ENCODE measurements at places on chromosomes 16 and 17.
A peak's percentile ranks its signal among the peaks of the same experiment; 100 is the strongest.

GRCh38 chr16:13733561-13733960 is 186.4 kb upstream of the ERCC4 start:
- no peak for DNase-seq

DNA sequence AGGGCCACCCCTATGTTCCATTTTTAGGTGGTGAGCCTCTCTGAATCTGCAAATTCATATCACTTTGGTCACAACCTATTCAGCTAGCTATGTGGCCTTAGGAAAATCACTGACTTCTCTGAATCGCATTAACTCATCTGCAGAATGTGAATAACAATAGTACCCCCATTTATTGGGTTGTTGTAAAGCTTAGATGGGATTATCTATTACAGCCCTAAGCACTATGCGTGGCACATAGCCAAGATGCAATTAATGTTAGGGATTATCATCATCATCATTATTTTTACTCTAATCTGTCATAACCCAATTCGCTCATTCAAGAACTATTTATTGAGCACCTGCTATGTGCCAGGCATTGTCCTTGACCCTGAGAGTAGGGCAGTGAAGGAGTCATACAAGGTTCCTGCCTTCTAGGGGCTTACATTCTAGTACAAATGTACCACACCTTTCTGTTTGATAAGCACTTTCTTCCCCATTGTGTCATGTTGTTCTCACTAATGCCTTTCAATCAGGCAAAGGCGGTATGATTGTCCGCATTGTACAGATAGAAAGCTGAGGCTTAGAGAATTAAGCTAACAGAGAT is 38.5 kb downstream of the CHD9 start:
- no peak for DNase-seq

DNA sequence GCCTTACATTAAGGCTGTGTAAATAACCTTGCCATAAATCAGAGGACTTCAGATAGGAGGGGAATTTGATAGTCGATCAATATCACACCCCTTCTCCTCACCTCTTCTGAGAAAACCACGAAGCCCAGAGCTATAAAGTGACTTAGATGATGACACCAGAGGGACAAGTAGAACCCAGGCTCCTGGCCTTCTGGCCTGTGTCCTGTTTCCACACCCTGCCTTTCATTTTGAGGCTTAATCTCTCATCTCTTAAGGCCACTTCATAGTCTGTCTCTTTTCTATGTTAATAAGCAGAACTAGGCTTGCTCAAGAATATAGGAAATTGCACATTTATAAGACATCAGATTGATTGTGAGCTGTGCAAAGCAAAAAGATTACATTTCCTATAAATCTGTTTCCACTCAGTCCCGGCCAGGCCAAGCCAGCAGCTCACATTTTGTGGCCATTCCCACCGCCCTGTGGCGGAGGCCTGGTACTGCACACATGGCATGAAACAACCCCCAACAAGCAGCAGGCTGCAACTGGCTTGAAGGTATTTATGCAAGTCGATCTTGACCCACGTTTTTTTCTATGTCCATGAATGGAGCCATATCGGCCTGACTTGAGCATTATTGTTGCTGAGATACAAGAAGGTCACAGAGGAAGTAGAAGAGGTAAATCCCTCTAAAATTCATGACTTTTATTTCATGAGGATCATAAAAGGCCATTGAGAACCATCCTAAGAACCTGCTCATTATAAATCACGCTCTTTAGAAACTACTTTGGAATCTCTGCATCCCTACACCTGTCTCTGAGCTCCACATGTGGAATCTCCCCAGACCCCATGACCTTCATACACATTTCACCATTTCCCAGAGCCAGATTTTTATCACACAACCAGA is 93.7 kb downstream of the PMP22 start:
- DNase-seq: peak; percentile 71

- no peak for DNase-seq
Observed at GRCh38 chr17:2690165-2691068, 21.1 kb downstream of the CLUH start.

- DNase-seq: peak; percentile 14
Observed at GRCh38 chr16:53864819-53865493, 161.0 kb downstream of the FTO start.

DNA sequence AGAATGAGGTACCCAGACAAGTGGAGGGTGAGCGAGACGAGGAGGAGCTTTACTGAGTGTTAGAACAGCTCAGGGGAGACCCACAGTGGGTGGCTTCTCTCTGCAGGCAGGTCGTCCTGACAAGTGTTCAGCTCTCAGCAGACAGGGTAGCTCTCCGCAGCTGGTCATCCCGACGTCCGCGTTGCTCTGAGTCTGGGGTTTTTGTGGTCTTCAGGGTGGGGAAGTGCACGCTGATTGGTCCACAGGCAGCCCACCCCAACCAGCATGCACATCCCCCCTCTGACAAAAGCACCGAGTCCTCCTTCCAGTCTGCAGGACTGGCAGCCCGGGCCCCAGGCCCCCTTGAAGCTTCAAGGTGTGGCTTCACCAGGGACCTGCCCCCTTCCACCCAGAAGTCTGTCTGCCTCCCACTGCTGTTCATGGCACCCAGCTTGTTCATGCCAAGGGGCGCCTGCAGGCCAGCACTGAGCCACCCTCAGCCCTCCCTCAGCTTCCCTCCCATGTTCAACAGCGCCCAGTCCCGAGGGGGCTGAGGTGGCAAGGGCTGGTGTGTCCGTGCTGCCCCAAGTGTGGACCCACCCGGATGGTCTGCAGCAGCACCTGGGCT is 19.9 kb upstream of the WDR45B start:
- no peak for DNase-seq

- peak; percentile 42 for DNase-seq
Observed at GRCh38 chr16:77873066-77873465, 84.7 kb downstream of the VAT1L start.

DNA sequence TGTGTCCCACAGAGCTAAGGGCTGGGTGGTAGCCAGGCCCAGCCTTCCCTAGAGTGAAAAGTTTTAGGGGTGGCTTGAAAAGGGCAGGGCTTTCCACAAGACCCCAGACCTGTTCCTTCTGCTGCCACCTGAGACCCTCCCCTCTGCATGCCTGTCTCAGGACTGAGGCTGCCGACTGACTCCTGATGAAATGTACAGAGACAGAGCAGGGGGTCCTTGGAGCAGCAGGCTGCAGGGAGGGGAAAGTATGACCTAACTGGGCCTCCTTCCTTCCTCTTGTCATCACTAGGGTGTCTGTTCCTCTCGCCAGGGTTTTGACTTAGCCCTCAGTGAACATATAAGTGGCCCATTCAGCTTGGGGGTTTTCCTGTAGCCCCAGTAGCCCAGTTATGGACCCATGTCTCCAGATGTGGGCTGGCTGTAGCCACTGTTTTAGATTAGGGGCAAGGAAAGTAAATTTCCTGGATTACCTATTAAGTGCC is 14.9 kb upstream of the NFATC3 start:
- no peak for DNase-seq

- DNase-seq: peak; percentile 63
Observed at GRCh38 chr16:66408163-66409048, 18.7 kb upstream of the BEAN1 start.

- DNase-seq: no peak
Observed at GRCh38 chr16:86978445-86979030, 338.7 kb downstream of the C16orf95 start.

GRCh38 chr17:68057531-68057952 is 22.0 kb downstream of the KPNA2 start:
- peak; percentile 65 for DNase-seq

DNA sequence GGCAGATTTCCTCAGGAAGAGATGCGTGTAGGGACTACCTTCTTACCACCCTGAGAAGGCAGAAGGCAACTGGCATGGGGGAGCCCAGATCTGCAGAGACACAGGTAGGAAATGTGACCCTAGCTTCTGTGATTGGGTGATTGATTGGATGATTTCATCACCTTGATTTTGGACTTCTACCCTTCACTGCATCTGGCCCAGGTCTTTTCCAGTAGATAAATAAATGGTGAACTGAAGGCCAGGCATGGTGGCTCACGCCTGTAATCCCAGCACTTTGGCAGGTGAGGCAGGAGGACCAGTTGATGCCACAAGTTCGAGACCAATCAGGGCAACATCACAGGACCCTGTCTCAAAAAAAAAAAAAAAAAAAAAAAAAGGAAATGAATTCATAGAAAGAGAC is 14.7 kb upstream of the SMURF2 start:
- DNase-seq: no peak

DNA sequence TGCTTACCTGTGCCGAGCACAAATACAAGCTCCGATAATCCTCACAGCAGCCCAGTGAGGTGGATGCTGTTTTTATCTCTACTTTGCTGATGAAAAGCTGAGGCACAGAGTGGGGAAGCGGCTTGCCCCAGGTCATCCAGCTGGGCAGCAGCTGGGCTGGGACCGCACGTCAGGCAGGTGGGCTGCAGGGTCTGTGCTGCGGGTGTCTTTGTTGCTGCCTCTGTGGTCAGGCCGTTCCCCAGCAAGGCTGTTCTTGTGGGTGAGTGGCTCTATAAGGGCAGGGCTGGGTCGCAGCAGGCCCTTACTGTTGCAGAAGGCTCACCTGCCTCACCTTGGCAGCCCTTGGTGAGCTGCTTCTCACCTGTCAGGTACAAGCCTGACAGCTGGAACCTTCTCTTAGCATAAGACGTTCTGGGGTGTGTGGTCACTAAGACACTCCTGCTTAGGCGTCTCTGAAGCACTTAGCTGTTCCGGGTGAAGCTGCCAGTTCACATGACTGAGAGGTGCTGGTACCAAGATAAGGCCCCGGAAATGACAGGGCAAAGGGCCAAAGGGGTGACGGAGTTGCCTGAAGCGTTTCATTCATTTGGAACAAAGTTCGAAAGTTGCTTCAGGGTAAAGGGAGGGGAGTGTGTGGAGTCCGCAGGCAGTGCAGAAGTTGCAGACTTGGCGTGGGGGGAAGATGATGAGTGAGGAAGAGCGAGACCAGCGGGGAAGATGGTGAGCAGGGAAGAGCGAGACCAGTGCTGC is 17.4 kb downstream of the IRF8 start:
- peak; percentile 58 for DNase-seq

GRCh38 chr16:47480410-47480809 is 19.3 kb downstream of the PHKB start:
- no peak for DNase-seq

- DNase-seq: no peak
Observed at GRCh38 chr16:88359008-88359407, 23.8 kb upstream of the ZNF469 start.

- DNase-seq: no peak
Observed at GRCh38 chr17:77898521-77899434, 59.7 kb upstream of the TNRC6C start.

DNA sequence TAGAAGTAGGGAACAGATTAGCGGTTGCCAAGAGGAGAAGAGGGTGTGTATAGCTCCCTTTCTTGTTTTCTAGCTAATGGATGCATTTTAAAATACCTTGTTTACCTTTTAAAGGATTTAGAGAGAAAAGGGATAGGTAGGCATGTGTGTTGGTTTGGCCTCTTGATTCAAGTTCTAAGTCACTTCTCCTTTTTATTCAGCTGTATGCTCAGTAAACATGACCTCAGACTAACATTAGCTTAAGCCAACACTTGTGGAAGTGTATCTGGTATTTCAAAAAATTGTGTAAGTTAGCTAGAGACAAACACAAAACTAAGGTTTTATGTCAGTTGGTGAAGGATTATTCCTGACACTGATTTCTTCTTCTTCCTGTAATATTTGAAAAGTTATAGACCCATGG is 204.1 kb upstream of the NOG start:
- no peak for DNase-seq

DNA sequence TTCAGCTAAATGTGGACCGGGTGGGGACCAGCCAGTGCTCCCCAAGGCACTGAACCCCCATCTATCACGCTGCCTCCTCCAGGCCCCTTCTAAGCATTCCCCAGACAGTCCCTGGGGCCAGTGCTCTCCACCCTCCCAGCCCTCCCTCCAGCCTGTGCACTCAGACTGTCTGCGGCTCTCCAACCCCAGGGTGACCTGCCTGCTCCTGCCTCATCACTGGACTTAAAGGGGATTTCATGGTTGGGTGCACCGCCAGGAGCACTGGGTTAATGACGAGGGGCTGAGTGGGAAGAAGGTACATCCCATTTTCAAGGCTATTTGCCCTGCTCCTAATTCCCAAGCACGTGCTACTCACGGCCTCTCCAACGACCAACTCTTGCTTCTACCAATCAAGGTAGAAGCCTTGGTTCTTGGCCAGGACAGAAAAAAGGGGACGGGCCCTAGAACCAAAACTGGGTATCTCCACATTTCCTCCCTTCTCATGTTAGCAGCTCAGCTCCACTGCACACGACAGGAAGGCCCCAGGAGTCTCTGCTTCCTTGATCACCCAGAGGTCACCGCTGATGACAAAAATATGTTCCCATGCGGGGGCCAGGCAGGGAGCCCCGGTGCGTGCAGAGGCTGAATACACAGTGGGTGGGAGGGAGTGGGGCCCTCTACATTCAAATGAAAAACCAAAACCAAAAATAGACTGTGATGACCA is 3.5 kb upstream of the ABR start:
- no peak for DNase-seq

DNA sequence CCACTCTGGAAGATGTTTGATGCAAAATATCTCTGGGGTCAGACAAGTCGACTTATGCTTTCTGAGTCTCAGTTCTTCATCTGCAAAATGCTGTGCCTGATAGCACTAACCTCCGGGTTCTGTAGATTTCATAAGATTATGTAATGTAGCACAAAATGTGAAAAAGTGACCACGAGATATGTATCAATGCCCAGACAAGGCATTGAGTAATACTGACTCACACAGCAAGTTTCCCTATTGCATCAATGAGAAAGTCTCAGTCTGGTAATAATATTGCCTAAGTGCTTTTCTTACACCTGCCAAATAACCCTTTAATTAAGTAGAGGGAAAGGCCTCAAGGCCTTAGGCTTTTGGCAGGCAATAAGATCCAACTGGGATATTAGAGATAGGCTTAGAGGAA is 41.4 kb upstream of the MMP2 start:
- peak; percentile 77 for DNase-seq

- DNase-seq: no peak
Observed at GRCh38 chr17:44038604-44039011, 23.8 kb upstream of the TMEM101 start.

GRCh38 chr16:4694642-4695451 is 1.5 kb downstream of the NUDT16L1 start:
- peak; percentile 9 for DNase-seq

GRCh38 chr17:68204736-68205135 is 43.1 kb upstream of the AMZ2 start:
- no peak for DNase-seq

- no peak for DNase-seq
Observed at GRCh38 chr17:81631482-81631881, 5.4 kb downstream of the NPLOC4 start.

DNA sequence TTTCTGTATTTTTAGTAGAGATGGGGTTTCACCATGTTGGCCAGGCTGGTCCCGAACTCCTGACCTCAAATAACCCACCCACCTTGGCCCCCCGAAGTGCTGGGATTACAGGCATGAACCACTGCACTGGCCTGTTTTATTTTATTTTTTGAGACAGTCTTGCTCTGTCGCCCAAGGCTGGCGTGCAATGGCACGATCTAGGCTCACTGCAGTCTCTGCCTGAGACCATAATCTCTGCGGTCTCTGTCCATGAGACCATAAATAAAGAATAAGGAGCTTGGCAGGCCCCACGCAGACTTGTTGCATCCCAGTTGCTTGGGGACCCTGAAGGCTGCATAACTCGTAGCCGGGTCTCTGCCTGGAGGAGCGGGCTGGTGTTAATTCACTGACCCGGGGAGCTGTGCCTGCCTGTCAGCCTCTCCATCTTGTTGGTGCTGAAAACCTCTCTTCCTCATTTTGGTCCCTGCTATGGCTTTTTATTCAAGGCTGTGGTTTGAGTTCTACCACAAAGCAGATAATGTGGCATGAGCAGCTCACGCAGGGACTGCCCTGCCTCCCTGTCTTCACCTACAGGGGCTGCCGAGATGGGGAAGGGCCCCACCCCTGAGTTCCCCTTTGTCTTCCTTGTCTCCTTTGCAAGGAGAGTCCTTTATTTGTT is 82.1 kb downstream of the MSI2 start:
- no peak for DNase-seq

All from fibroblast of the aortic adventitia (primary cell).